ENCODE measurements at places on chromosomes 6 and 20. TPM values are rescaled to one million over a fixed set of nuclear protein-coding genes. Genes with fewer than 3 reads are reported as not detected.

TUBB2B gene
- 3.6 TPM for polyA plus RNA-seq

DNA sequence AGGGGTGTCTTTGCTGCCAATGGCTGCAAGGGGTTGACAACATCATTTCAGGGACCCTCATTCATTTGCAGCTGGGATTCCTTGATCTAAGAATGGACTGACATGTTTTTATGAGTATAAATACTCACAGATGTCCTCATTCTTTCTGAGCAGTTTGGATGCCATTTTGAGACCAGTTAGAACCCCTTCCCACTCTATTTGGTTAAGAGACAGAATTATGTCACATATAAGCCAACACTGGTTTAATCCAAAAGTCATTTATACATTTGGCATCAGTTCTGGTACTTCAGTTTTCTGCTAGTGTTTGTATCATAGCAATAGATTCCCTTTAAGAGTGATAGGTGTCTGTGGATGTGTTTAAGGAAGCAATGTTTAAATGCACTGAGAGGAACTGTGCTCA, 248.8 kb downstream of the SAMD5 start:
- DNase-seq: no peak
- H3K4me1 ChIP-seq: no peaks in the 10 kb centered on the region
- no peaks in the 10 kb centered on the region for H3K36me3 ChIP-seq
- no peaks in the 10 kb centered on the region for H3K27me3 ChIP-seq
- H3K4me3 ChIP-seq: no peak overlapping the region

DNA sequence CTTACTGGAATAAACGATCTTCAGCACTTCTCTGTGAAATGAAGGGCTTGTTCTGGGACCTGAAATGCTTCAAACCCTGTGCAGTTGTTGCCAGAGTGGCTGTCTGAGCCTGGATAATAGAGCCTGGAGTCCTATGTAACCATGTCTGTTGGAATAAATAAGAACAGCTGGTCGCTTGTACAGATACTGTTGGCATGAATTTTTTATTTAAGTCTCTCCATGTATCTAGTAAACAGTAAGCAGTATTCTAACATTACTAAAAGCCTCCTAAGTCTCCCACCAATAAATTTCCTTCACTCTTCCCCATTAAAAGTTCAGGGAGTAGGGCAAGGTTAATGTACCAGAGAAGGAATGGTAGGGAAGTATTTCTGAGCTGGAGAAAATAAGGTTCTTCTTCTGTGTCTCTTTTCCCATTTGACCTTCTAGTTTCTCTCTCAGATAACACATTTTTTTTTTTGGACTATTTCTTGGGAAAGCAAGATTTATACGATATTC, 227.5 kb downstream of the PRL start:
- DNase-seq: no peak
- no peaks in the 10 kb centered on the region for H3K4me1 ChIP-seq
- H3K27ac ChIP-seq: no peak overlapping the region
- no peaks in the 10 kb centered on the region for H3K27me3 ChIP-seq
- no peak overlapping the region for H3K4me3 ChIP-seq
- no peaks in the 10 kb centered on the region for H3K36me3 ChIP-seq

- H3K4me3 ChIP-seq: no peak overlapping the region
- H3K27ac ChIP-seq: no peak overlapping the region
- no peak for DNase-seq
- H3K27me3 ChIP-seq: no peaks in the 10 kb centered on the region
- H3K36me3 ChIP-seq: no peaks in the 10 kb centered on the region
Observed at GRCh38 chr20:62226707-62227590, 6.9 kb upstream of the HRH3 start.
